Erythroblast (primary cell): ENCODE measurements at places on chromosomes 1 and 21.

- no peak for DNase-seq
Measured at GRCh38 chr1:178566187-178566586, 53.3 kb downstream of the TEX35 start.

DNA sequence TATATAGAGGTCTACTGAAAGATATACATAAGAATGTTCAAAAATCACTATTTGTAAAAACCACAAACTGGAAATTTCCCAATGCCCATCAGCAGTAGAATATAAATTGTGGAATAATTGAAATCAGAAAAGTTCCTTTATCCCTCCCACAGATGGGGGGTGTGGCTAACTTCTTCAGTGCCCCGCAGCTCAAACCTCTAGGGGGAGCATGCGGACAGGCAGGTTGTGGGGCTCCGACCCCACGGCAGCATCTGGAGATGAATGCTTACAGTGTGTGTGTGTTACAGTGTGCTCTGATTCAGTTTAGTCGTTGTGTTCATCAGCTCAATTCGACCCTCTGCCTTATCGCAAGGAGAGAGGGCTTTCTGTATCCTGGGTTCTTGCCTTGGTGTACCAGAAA is 262.1 kb upstream of the LRRC7 start:
- peak; percentile 33 for DNase-seq

DNA sequence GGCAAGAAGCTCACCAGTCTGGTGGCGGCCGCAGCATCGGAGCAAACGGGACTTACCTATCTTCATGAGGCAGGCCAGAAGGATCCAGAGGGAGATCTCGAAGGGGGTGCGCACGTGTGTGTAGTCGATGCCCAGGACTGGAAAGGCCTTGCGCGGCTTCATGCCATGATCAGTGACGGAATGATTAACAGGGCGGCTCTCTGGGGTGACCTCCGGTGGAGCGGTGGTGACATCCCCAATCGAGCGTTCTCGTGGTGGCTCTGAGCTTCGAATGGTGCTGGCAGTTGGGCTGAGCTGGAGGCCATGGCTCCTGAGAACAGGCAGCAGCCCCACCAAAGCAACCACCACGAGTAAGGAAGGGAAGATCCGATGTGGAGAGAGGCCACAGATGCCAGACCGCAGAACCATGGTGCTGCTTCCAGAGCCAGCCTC is 982 bp downstream of the SLC9A1 start:
- no peak for DNase-seq

GRCh38 chr1:24351247-24351646 is 32.1 kb downstream of the GRHL3 start:
- DNase-seq = no peak

- DNase-seq = no peak
Measured at GRCh38 chr1:6027591-6027990, 18.1 kb upstream of the KCNAB2 start.

DNA sequence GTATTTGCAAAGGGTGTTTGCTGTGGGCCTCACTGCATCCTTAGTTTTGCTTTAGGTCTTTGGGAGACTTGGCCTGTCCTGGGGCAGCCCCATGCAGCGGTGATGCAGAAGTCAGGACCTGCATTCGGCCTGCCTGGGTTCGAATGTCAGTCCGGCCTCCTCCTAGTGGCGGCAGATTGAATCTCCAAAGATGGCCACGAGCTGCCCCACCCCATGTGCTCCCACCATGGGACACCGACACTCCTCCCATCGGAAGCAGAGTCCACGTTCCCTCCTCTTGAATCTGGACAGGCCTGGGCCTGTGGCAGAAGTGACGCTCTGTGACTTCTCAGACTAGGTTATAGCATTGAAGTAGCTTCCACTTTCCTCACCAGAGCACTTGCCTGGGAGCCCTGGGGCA is 16.3 kb upstream of the NPPB start:
- no peak for DNase-seq

DNA sequence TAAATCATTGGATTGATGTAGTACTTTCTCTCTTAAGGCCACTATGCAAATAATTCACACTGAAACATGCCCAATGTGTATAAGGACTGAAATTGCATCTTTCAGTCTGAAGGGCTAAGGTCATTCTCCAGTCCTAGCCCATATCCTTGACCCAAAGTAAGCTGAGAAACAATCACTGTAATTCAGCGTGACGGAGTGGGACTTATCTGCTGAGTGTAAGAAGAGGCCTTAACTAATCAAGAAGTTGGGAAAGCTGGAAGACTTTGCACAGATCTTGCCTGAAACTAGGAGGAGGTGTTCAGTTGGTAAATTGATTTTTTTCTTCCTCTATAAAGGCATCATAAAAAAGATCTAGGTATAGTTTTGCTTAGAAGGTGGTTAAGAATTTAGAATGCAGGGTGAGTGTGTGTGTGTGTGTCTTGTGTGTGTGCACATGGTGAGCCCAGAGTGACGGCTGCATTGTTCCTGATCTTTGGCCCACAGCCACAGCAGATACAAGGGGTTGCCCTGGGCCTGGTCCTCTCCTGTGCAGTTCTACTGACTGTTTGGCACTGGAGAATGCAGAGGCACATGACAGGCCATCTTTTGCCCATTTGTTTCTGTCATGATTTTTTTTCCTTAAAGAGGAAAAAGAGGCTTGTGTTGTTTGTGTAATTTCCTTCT is 13.3 kb upstream of the PPP2R5A start:
- no peak for DNase-seq

GRCh38 chr1:13694886-13695684 is 4.9 kb upstream of the PRDM2 start:
- DNase-seq = no peak

DNA sequence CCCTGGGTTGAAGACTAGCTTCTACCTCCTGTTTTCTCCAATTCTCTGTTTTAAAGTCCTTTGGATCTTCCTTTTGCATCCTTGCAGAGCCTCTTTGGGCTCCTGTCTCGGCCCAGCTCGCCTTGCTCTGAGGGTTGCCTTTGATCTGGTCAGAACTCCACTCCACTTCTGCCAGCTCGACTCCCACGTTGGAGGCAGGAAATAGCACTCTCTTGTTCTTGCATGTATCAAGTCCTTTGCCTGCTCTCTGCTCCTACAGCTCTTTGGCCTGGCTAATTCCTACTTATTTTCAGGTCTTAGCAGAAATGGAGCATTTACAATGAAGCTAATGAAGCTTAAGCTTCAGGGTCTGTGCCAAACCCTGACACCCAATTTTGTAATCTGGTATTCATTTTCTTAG is 21.1 kb upstream of the B3GALNT2 start:
- no peak for DNase-seq

DNA sequence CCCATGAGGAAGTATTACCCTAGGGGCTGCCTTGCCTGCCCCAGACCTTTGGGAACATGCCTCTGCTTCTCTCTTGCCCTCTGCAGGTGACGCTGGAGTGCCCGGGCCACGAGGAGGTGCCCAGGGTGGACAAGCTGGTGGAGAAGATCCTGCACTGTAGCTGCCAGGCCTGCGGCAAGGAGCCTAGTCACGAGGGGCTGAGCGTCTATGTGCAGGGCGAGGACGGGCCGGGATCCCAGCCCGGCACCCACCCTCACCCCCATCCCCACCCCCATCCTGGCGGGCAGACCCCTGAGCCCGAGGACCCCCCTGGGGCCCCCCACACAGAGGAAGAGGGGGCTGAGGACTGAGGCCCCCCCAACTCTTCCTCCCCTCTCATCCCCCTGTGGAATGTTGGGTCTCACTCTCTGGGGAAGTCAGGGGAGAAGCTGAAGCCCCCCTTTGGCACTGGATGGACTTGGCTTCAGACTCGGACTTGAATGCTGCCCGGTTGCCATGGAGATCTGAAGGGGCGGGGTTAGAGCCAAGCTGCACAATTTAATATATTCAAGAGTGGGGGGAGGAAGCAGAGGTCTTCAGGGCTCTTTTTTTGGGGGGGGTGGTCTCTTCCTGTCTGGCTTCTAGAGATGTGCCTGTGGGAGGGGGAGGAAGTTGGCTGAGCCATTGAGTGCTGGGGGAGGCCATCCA is 7.8 kb upstream of the HTR6 start:
- DNase-seq = no peak

GRCh38 chr1:89672489-89673183 is 39.7 kb downstream of the LRRC8C start:
- no peak for DNase-seq

DNA sequence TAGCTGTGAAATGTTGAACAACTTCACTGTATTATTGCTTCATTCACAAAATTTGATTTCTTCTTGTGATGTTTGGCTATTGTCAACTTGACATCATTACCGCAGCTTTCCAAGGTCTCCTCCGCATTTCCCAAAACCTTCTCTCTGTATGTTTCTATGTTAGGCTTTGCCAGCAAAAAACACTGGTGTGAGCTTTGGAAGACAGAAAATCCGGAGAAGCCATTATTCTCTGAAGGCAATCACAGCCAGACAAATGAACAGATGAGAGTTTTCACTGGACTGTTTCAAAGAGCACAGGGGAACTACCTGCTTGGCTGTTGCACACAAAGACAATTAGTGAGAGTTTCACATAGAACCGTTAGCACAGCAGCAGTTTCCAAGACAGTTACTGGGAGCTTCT is 609.6 kb downstream of the BRINP3 start:
- DNase-seq = no peak

GRCh38 chr21:40646651-40647050 is 200.3 kb downstream of the DSCAM start:
- no peak for DNase-seq

DNA sequence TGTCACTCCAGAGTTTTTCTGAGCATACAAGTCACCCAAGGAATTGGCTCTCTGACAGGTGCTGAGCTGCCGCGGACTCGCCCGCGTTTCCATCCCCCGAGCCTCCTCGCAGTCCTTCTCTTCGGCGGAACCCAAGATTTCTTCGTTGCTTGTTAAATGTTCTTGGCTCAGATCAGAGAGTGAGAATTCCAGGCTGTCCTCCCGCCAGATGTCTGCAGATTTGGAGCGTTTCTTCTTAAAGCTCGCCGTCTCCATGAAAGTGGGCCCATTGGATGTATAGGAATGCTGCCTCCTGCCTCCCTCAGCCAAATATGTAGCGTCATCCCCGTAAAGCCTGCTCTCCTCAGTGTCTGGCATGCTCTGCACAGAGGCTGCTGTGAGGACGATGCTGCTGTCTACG is 77.8 kb downstream of the TIAM1 start:
- no peak for DNase-seq

- DNase-seq = no peak
Measured at GRCh38 chr1:201731142-201731541, 97.8 kb upstream of the IPO9 start.

- DNase-seq = peak; percentile 57
Measured at GRCh38 chr1:40450495-40451237, 390 bp downstream of the ZFP69B start.

DNA sequence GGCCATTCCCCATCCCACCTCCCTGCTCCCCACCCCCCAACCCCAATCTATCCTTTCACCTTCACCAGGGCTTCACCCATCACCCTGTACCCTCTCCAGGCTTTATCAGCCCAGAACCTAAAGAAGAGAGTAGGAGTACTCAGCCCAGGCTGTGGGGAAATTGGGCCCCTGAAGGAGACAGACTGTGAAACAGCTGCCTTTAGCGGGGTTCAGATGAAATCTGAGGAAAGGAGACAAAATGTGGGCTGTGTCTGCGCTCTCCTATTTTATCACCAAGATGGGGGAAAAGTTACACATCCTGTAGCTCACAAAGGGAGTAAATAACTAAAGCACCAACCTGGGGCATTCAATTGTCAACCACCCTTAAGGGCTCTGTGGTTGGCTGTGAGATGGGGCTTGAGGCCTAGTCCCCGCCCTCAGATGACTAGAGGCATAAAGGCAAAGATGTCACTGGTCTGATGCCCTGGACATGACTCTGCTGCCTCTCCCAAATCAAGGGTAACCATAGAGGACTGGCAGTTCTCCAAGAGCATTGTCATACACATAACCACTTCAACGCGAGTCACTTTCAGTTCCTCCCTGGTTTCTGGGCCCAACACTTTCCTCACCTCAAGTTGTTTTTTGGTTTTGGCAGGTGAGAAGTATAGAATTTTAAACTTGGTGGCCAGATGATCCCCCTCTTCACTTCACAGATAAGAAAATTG is 30.0 kb downstream of the SLC27A3 start:
- peak; percentile 95 for DNase-seq

GRCh38 chr1:12540580-12541273 is 77.3 kb downstream of the DHRS3 start:
- no peak for DNase-seq

- DNase-seq = no peak
Measured at GRCh38 chr1:44242746-44243145, 29.5 kb downstream of the DMAP1 start.

- DNase-seq = no peak
Measured at GRCh38 chr1:205042911-205043806, at the start of gene CNTN2. CNTN2 (plus strand) TSS chr1:205043212; CDS start chr1:205053186, 9,974 bp downstream.

GRCh38 chr1:223667484-223668182 is 2.1 kb upstream of the CAPN8 start:
- no peak for DNase-seq

- DNase-seq = no peak
Measured at GRCh38 chr1:113353580-113353979, 36.7 kb upstream of the MAGI3 start.

DNA sequence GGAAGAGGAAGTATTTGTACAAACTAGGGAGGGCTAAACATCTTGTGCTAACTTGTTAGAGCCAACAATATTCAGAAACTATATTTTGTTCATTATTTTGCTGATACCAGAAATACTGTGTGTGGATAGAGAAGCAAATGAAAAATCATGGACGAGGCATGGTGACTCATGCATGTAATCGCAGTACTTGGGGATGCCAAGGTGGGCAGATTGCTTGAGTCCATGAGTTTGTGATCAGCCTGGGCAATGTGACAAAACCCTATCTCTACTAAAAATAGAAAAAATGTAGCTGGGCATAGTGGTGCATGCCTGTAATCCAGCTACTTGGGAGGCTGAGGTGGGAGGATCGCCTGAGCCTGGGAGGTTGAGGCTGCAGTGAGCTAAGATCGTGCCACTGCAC is 13.4 kb downstream of the LRRC41 start:
- no peak for DNase-seq

DNA sequence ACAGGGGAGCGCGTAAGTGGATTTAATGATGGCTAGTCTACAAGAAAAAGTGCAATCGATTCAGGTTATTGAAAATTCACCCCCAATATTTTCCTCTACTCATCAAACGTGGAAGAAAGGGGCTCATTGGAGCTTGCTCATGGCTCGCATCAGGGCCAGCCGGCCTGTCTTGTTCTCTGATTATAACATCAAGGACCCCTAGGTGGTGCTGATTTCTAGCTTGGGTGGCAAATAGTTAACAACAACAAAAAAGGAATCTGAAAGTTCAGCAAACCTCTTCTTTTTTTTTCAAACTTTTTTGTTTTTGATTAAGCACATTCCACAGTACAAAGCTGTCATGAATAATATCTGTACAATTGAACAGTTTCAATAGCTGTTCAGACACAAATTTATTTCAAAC is 35.8 kb upstream of the SOD1 start:
- DNase-seq = no peak

GRCh38 chr21:35525443-35525842 is 476.3 kb upstream of the RUNX1 start:
- DNase-seq = no peak

GRCh38 chr1:118217141-118217838 is 32.3 kb upstream of the SPAG17 start:
- DNase-seq = no peak

GRCh38 chr1:7491109-7491817 is 279.8 kb upstream of the VAMP3 start:
- DNase-seq = no peak

- DNase-seq = no peak
Measured at GRCh38 chr21:39020751-39021477, 162.3 kb downstream of the PSMG1 start.
